ENCODE measurements at places on chromosomes 7 and 10. TPM values are rescaled to one million over a fixed set of nuclear protein-coding genes. Genes with fewer than 3 reads are reported as not detected.

DNA sequence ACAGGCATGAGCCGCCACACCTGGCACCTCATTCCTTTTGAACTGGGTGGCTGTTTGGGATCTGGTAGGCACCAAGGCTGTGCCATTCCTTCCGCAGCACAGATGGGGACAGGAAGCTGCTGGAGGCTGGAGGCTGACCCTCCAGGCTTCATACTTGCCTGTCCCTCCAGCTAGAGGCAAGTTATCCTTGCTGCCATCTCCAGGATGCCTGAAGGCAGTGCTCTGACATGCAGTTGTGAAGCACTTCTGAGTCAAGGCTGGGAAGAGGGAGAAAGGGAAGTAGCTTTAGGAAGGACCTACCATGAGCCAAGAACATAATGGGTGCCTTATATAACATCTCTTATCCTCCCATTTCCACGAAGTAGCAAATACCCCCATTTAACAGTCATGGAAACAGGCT, 9.5 kb downstream of the MARVELD1 start:
- DNase-seq = no peak

OR2A7 gene
- polyA plus RNA-seq = 13.8 TPM

OPALIN gene
- not detected for polyA plus RNA-seq

- no peak for DNase-seq
Measured at GRCh38 chr10:78991187-78991586, 77.6 kb upstream of the ZMIZ1 start.

- DNase-seq = no peak
Measured at GRCh38 chr7:65955718-65956117, 26.3 kb downstream of the GUSB start.

- no peak for DNase-seq
Measured at GRCh38 chr10:98423691-98424120, 8.7 kb upstream of the PYROXD2 start.

WEE2 gene
- 0.37 TPM for polyA plus RNA-seq

OR2A12 gene
- polyA plus RNA-seq = 0.09 TPM

DNA sequence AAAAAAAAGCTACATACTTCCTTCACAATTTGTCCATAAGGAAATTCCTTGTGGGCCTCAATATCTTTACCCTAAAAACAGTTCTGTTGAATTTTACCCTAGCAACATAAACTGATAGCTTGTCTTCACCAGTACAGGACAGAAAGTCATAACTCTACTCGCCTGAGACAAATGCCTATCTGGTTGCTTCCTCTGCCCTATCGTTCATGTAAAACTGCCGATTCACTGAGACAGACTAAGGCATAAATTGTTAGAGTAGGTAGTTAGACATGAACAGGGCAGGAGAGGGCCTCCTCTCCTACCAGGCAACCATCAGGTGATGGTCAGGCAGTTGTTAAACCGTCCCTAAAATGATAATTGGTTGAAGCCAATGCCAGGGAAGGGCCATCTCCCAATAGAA, 25.0 kb downstream of the IFIT3 start:
- no peak for DNase-seq

FBXL13 gene
- 2.8 TPM for polyA plus RNA-seq
